ENCODE measurements at places on chromosomes 16 and 17. TPM values are rescaled to one million over a fixed set of nuclear protein-coding genes. Genes with fewer than 3 reads are reported as not detected.

GRCh38 chr17:79593636-79594035, 17.2 kb downstream of the RBFOX3 start:
- DNase-seq = no peak

CRYM gene
- not detected for total RNA-seq

DNA sequence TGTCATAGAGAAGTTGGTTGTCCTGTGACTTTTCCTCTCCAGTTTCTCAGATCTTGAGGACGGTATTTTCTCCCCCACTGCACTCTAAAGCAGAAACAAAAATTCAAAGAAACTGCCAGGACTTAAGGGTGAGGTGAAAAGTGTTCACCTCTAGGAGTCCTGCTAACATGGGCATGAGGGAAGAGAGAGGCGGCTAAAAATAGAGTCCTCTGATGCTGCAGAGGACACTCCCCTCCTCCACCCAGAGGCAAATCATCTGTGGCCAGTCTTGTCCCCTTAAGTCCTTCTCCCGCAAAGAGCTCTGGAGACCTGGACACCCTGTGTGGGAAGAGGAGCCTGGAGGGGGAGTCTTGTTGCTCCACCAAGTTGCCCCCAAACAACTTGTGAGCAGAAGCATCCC, 4.7 kb upstream of the DDX19A start:
- DNase-seq = no peak

PPY gene
- total RNA-seq = not detected

GRCh38 chr16:76941113-76941512, 249.9 kb upstream of the MON1B start:
- DNase-seq = no peak

- DNase-seq = peak; percentile 43
Measured at GRCh38 chr17:16922386-16923096, 49.4 kb downstream of the TNFRSF13B start.

DNA sequence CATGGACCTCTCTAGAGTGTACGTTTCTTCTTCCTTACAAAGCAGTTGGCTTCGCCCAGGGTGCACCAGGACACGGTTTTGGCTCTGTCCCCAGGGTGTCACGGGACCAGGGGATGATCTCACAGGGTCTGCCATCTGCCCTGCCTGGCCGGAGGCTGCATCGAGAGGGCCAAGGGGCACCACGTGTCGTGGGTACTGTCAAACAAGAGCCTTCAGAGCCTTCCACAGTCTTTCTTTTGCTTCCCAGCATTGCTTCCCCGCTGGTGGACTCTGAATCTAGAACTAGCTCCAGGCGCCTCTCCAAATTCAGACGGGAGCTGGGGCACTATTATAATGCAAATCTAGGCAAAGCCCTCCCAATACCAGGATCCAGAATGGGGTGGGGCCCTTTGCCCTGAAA, 47.9 kb downstream of the MAPT start:
- no peak for DNase-seq

DNA sequence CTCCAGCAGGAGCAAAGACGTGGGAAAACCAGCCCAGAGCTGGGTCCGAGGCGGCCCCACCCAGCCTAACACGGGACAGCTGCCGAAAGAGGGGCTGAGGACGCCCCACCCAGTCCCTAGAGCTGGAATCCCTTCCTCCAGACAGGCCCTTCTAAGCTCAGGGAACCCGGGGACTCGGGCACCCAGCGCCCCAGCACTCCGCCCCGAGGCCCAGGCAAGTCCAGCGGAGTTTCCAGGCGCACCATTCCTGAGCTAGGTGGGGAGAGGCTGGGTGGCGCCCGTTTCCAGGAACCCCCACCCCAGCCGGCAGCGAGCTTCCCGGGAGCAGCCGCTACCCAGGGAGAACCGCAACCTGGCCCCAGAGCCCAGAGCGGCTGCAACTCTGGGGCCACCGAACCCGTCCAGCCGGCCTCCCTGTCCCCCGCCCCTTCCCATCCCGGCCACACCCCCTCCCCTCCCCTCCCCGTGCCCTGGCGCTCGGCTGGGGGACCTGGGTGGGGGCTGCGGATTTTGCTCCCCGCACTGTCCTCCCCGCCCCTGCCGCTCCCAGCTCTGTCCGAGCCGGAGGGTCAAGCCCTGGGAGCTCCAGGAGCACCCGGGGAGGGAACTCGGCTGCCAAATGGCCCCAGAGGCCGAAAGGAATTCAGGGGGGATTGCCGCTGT, 536 bp downstream of the TMC6 start:
- DNase-seq = peak; percentile 46

GRCh38 chr16:85316944-85317343, 204.7 kb upstream of the CIBAR2 start:
- DNase-seq = no peak

MYH13 gene
- total RNA-seq = not detected

- no peak for DNase-seq
Measured at GRCh38 chr17:71247441-71248015, 873.3 kb upstream of the SOX9 start.

DNA sequence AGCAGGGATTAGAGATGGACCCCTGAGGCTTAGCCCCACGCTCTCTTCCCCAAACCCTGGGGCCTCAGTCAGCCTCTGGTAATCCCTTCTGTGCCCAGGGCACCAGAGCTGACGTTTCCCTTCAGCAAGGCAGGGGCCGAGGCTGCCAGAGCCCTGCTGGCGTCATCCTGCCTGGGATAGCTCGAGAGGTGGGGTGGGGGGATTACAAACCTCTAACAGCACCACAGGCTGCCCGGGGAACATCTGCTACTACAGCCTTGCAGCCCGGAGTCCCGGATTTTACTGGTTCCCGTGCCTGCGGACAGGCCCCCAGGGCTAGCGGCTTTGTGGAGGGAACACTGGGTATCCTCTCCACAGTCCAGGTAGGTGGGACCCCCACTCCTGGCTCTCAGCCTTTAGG, at the start of gene AANAT:
AANAT (plus strand) TSS at position 238 of the 400 bp plus-strand sequence. CDS start 1,144 bp downstream, outside the sequence.
- DNase-seq = no peak

DNA sequence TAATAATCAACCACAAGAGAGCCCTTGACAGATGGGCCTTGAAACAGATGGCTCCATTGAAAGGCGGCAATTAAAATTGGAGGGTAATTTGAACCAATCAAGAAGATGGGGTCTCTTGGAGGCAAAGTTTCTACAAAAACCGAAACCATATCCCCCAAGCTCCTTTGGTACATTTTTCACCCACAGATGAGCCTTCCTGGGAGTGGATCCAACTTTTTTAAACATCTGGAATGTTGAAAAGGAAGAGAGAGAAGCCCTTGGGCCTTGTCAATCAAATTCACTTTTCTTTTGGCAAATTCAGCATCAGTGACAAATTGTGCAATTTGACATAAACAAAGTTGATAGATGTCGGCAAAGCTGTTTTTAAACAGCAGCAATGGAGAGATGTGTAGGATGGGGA, 13.2 kb upstream of the NUP93 start:
- no peak for DNase-seq

NPIPA3 gene
- total RNA-seq = not detected

GRCh38 chr17:45722161-45722560, 62.0 kb upstream of the CRHR1 start:
- no peak for DNase-seq

DNA sequence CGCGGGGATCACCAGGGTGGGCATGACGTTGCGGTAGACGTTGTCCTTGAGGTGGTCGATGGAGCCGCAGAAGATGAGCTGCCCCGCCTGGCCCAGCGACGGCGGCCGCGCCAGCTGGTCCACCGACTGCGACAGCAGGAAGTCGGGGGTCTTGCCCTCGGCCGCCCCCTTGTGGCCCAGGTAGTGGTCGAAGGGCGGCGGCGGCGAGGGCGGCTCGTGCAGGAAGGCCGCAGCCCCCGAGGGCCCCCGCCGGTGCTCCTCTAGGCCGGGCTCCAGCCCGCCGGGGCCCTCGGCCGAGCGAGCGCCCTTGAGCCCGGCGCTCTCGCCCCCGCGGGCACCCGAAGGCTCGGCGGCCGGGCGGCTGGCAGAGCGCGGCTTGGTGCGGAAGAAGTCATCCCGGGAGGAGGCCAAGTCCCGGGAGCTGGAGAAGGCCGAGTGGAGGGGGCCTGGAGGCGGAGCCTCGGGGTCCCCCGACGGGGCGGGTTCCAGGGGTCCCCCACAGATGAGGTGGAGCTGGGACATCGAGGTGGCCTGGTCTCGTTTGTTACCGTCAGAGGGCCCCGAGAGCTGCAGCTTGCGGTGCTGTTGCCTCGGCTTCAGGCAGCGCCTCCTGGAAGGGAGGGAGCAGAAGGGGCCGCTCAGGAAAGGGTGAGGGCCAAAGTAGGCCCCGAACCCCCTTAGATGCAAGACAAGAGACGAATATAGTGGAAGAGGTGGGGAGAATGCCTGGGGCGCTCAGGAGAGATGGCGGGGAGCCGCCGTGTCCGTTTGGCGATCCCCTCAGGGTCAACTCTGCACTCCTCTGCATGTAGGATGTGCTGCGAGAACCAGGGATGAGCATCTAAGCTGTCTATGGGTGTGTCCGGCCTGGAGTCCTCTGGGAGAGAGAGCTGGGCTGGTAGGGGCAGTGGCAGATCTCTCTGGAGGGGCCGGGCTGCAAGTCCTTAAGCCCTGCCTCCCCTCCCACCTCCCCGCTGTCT, 8.8 kb downstream of the FAM171A2 start:
- peak; percentile 57 for DNase-seq

PRKCB gene
- 222 TPM for total RNA-seq

DNA sequence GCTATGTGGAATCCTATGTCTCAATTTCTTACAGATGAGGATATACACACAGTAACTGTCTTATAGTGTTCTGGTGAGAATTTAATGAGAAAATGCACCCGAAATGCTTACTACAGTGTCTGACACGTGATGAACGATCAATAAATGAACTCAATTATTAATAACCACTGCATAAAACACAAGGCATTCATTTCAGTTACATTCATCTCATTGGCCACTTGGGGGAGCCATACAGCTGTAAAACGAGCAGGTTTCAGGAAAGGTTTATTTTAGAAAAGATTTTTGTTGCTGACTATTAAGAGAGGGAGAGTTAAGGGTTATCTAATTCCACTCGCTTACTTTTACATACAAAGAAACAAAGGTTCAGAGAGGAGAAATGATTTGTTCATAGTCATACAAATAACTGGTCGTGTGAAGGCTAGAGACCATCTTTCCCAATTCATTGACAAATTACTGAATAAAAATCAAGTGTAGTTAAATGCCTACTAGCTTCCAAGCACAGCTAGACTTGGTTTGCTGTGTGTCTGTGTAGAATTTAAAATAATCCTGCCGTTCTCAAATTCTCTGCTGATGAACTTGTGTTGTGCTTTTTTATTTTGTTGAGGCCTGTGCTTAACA, 160.1 kb downstream of the MAP2K4 start:
- peak; percentile 43 for DNase-seq

DNA sequence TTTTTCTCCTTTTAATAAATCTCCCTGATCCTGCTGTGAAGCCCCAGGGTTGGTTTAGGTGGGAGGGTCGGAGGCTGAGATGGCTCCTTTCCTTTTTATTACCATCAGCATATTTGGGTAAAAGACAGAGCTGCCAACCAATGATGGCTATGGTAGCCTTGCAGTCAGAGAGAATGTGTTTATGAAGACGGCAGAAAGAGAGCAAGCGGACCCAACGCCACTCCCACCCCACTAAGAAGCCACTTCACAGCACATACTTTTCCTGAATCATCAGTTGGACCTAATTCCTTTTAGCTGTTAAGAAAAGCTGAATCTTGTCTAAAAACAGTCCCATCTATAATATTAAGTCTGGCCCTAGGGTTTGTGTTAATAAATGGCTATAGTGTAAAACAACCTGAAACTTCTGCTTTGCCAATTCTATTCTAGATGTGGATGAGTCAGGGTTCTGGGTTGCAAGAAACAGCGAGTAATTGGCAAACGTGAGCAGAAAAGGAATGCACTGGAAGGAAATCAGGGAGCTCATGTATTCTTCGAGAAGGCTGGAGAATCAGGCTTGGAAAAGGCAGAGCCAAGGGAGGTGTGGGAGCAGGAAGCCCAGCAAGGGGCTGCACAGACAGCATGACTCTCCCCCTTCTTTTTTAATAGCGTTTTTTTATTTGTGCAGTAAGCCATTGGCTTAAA, 34.0 kb upstream of the PRKCA start:
- no peak for DNase-seq

GRCh38 chr16:14307059-14307526, 236.0 kb downstream of the MRTFB start:
- DNase-seq = no peak

DNA sequence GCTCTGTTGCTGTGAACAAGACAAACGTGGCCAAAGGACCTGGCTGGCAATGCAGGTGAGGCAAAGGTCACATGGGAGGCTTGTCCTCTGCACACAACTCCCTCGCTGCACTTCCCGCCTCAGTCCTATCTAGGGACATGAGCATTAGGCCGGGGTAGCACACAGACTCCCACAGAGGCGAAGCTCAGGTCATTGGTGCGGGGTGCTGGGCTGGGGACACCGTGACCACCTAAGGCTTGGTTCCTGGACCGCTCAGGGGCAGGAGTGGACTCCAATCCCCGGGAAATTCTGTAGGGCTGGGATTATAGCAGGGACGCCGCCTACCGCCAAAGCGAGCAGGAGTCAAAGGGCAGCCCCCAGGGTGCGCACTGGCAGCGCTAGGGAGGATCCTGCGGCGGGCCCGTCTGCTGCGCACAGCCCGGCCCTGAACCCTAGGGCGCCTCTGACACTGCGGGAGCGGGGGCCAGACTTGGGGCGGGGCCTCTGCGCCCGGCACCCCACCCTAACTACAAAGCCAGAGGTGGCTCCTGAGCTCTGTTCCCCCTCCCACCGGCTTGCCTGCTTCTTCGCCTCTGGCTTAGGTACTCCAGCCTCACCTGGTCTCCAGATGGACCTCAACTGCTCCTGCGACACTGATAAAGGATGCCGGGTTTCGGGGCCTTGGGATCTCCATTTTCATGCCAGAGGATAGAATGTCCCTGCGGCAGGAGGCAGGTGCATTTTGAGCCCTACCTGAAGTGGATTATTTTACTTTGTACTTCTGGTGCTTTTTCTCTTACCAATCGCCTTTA, 3.9 kb upstream of the MT1B start:
- no peak for DNase-seq
